Activated CD4-positive, alpha-beta T cell treated with anti-CD3 and anti-CD28 coated beads, Interleukin-10, Interleukin-2, amounts not matched to agents 100 ng/mL and 50 ng/mL, durations not matched to agents 16 hours and 8 hours (primary cell): ENCODE measurements at places on chromosomes 1 and 21.

DNA sequence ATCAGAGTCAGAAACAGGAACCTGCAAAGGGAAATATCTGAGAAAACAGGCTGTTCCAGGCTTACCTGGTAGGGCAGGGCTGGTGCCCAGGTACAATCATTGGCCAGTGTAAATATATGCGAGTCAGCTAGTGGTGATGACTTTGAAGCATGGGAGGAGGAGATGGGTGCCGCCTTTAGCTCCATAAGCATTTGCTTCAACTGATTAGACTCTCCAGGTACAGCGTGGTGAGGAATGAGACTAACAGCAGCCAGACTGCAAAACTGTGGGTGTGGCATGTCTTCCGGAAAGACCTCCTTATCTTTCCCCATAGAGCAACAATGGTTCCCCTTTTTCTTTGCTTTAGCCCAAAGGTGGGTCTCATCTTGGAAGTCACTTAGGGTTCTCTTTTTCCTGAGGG lies 137.2 kb downstream of the LRIG2 start:
- DNase-seq, result no peak

DNA sequence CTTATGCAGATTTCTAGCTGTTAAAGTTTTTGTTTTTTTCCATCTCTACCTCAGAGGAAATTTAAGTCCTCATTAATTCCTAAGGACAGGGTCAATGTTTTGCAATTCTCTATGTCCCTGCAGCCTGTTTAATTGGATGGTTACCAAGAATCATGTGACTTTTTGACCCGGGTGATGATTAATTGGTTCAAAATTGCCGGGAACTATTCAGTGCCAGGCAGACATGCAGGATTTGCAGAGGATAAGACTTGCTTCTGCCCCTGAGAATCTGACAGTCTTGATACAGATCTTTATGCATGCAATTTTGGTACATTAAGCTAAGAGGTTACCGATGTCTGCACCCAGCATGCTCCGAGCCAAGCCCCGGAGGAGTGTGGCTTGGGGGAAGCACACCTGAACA lies 87.9 kb downstream of the PLPP3 start:
- DNase-seq, result no peak

GRCh38 chr1:63966016-63966415 lies 192.2 kb downstream of the ROR1 start:
- no peak for DNase-seq

DNA sequence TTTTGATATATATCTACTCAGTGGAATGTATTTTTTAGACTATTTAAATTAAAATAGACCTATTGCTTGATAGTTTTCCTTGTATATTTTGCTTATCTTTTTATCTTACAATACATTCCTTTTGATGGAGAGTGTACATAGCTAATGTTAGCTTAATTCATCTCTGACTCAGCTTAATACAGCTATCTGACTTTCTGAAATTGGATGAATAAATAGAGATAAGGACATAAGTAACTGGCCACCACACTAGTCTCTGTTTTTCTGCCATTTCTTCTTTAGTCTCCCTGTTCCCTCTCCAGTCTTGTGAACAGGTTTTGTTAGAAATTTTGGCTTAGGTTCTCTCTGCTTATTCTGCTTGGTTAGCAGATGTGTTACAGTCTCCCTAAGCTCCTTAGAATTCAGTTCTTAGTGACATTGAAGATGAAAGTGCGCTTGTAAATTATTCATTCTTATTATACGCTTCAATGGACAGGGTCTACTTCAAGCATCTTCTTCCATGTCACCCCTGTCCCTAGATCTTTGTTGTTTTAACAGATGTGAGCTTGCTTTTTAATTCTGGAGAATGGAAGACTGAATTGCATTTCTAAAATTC lies 59.6 kb downstream of the XPR1 start:
- no peak for DNase-seq

DNA sequence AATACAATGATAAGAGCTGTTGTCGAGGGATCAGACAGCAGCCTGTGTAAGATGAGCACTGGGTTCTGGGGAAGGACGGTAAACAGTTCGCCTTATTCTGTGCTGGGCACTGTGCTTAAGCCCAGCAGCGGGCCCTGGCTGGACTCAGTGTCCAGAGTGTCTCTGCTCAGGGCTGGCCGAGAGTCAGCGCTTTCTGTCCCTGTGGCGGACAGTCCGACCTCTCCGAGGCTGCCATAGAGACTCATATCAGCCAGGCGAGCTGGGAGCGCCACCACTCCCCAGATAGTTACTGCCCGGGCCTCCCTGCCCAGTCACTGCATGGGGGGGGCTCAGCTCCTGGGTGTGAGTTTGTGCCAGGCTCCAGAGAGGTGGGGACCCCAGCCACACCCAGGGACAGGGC lies 14.7 kb upstream of the NPHP4 start:
- no peak for DNase-seq

GRCh38 chr1:59568158-59568935 lies 246.4 kb upstream of the HOOK1 start:
- no peak for DNase-seq

DNA sequence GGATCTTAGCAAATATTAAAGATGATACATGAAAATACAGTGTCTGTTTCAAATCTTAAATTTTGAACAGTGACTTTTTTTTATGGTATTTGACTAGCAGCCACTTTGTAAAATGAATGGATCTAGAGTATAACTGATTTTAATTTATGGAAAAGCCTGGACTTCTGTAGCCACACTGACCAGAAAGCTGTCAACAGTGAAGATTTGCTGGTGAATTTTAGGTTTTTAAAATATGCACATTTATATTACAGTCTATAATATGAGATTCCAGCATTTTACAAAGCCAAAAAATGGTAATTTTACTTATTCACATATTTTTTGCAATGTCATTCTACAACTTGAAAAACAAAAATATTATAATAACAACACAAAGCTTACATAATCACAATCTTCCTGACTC lies 131.8 kb downstream of the NEGR1 start:
- DNase-seq, result no peak

- peak; percentile 93 for DNase-seq
Observed at GRCh38 chr21:42923553-42924432, 1.6 kb downstream of the ERVH48-1 start.

- peak; percentile 54 for DNase-seq
Observed at GRCh38 chr1:186304982-186305949, 69.8 kb downstream of the TPR start.

DNA sequence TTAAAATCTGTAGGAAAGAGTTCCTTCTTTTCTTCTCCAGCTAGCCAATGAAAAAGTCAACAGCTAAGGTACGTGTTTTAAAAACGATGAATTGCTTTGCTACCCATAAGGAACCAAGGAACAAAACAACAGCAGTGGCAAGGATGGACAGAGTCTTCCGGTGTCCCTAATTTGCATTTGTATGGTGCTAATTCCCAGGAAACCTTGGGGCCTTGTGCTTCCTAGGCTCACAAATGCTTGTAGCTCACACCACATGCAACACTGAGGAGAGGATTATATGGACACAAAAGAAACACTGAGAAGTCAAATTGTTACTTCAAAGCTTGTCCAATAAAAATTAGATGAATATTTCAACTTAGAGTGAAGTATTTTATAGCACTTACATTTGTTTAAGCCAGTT lies 1.8 kb upstream of the PGBD5 start:
- DNase-seq, result no peak

- DNase-seq, result no peak
Observed at GRCh38 chr1:33758698-33759097, 105.2 kb upstream of the HMGB4 start.

- peak; percentile 88 for DNase-seq
Observed at GRCh38 chr1:6028042-6028850, 17.4 kb upstream of the KCNAB2 start.

- no peak for DNase-seq
Observed at GRCh38 chr1:33358114-33358794, 37.4 kb upstream of the A3GALT2 start.

DNA sequence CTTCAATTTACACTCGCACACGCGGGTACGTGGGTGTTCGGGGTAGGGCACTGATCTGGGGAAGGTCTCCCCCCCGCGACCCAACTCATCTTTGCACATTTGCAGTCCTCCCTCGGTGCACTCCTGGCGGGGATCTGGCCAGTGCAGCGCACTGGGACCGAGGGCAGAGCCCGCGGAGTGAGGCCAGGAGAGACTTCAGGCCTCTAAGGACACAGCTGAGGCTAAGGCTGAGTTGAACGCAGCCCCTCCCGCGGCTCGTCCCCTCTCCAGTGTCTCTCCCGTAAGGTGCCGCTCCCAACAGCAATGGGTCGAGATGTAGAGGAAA lies 936 bp upstream of the NCAM2 start:
- DNase-seq, result no peak

GRCh38 chr1:186730951-186731729 lies 50.9 kb upstream of the PTGS2 start:
- DNase-seq, result no peak

GRCh38 chr1:41779360-41779759 lies 139.4 kb downstream of the HIVEP3 start:
- no peak for DNase-seq

DNA sequence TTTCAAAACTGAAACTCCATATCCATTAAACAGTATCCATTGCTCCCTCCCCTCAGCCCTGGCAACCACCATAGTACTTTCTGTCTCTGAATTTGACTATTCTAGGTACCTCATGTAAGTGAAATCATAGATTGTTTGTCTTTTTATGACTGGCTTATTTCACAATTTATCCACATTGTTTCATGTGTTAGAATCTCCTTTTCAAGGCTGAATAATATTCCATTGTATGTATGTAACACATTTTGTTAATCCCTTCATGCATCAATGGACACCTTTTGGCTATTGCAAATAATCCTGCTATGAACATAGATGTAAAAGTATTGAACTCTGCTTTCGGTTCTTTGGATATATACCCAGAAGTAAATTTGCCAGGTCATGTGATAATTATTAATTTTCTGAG lies 37.5 kb downstream of the AGO3 start:
- DNase-seq, result no peak

DNA sequence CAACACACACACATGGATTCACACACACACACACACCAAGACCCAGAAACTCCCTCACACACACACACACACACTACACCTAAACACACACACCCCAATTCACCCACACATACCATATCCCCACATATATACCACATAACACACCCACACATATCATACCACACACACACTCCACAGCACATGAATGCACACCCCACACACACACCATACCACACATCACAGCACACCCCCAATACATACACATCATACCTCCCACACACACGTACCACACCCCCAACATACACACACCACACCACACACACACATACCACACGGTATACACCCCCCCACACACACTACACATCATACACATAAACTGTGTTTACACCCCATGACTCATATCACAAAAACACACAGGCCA lies 80.0 kb downstream of the DMRTB1 start:
- no peak for DNase-seq

GRCh38 chr1:211469938-211470529 lies 21.9 kb downstream of the RD3 start:
- DNase-seq, result peak; percentile 36

GRCh38 chr1:40772146-40772955 lies 11.2 kb upstream of the KCNQ4 start:
- DNase-seq, result no peak

DNA sequence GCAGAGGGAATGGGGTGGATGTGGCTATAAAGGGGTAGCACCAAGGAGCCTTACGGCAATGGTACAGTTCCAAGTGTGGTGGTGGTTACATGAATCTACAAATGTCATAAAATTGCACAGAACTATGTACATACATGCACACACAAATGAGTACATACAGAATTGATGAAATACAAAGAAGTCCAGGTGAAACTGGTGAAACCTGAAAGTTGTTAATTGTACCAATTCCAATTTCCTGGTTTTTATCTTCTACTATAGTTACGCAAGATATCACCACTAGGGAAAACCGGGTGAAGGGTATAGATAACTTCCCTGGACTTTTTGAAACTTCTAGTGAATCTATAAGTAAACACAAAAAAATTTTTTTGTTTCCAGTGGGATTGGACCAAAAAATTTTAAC lies 18.9 kb downstream of the HSF2BP start:
- no peak for DNase-seq

DNA sequence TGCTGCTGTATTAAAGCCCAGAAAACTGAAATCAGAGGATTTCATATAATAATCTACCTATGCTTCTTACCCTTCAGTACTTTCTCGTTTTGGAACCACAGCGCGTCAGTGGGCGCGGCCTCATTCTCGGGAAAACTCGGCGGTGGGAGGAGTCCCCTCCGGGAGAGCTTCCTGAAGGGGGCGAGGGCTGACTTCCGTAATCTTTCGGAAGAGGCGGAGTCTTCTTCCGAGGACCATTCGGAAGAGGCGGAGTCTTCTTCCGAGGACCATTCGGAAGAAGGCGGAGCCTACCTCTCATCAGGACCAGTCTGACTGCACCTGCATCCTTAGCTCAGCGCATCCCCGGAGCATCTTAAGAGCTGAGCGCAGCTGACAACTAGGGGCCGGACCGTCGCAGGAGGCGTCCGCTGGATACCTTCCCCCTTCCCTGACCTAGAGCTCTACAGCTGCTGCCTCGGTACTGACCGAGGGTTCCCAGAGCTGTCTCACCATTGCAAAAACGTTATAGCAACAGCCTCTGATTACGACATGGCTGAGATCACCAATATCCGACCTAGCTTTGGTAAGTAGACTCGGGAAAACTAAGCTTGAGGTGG lies at the start of gene SYT11:
Gene SYT11, plus strand, starts transcription at position 334 of the 596 bp plus-strand sequence. Its CDS starts 195 bp downstream, at position 529.
- peak; percentile 98 for DNase-seq

DNA sequence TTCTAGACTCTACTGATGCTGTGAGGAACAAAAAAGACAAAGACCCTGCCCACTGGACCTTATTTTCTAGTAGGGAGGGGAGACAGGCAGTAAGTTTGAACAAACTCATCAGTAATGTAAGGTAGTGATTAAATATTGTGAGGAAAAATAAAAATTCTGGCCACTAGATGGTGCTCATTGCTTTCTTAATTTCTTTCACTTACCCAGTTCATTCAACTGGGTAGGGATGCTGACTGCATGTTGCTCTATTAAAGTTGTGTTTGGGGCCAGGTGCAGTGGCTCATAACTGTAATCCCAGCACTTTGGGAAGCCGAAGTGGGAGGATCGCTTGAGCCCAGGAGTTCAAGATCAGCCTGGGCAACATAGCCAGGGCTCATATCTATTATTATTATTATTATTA lies 6.3 kb upstream of the KYAT3 start:
- peak; percentile 80 for DNase-seq

DNA sequence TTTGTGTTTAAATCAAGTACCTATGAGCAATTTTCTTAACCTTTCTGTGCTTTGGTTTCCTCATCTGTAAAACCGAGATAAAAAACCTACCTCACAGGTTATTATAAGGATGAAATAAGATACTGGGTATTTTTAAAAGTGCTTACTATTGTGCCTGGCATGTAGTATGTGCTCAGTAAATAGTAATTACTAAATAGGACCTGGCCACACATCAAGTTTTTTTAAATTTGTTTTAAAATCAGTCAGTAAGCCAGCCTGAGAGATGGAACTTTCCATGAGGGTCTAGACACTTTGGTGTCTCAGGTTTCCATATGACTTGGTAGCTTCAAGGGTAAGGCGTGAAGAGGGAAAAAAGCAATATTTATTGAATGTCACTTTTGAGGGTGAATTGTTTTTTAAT lies 7.0 kb upstream of the ATF3 start:
- DNase-seq, result peak; percentile 39

DNA sequence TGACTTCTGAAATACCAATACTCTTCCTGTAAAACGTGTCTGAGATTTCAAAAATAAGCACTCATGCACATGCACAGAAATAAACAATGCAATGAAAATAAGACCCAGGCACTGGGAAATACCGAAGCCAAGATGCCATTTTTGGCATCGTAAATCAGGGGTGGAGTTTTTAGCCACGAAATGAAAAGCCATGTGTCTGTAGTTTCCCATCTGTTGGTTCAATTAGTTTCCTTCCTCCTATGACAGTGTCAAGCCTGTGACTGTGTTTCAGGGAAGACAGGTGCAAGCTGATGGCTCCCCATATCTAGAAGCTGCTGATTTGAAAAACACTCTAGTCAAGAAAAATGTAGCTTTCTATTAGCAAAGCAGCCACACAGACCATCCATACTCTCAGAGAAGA lies 480.4 kb upstream of the CAMK1G start:
- DNase-seq, result no peak
